ENCODE measurements at places on chromosomes 12 and 14. TPM values are rescaled to one million over a fixed set of nuclear protein-coding genes. Genes with fewer than 3 reads are reported as not detected.

DMAC2L gene
- 8.2 TPM for total RNA-seq

FOXN4 gene
- not detected for total RNA-seq

PMCH gene
- total RNA-seq = 0.36 TPM

VRTN gene
- total RNA-seq = not detected

CRIP1 gene
- total RNA-seq = 0.53 TPM

TMPRSS12 gene
- total RNA-seq = not detected

RAD51AP1 gene
- total RNA-seq = 44.9 TPM

AKAP6 gene
- total RNA-seq = 0.43 TPM

KIF26A gene
- total RNA-seq = 12.4 TPM

FGF23 gene
- total RNA-seq = not detected

IL22 gene
- not detected for total RNA-seq

CMA1 gene
- not detected for total RNA-seq

TMEM117 gene
- 3.7 TPM for total RNA-seq

All from thoracic aorta endothelial cell (primary cell).